ENCODE measurements at places on chromosomes 3 and 15.
A peak's percentile ranks its signal among the peaks of the same experiment; 100 is the strongest.

DNA sequence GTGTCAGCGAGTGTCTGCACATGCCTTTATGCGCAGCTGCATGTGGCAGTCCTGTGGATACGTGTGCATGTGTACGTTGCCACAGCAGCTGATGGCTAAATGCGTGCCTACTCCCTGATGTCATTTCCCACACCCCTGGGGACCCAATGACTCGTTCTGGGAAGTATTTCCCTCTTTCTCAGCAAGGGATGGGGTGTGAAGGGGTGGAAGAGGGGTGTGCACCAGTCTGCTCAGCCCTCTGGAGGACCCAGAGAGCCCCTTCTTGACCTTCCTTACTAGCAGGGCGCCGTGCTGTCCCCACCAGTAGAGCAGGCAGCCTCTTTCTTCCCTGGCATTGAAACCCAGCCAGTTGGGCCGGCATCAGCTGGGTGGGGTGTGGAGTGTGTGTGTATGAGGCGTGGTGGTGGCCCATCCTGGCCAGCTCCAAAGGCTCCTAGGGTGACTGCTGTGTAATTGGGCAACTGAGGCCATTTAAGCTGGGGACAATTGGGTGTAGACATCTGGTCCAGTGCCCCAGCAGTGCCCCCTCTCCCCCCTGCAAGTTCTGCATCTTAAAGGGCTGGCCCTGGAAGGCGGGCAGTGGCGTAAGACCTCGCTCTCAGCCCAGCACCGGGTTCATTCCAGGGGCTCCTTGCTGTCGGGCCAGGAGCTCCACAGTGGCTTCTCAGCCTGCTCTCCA lies 19.2 kb downstream of the SNX33 start:
- DNase-seq = peak; percentile 99

- DNase-seq = peak; percentile 99
Observed at GRCh38 chr3:134427400-134428111, 53.3 kb upstream of the AMOTL2 start.

DNA sequence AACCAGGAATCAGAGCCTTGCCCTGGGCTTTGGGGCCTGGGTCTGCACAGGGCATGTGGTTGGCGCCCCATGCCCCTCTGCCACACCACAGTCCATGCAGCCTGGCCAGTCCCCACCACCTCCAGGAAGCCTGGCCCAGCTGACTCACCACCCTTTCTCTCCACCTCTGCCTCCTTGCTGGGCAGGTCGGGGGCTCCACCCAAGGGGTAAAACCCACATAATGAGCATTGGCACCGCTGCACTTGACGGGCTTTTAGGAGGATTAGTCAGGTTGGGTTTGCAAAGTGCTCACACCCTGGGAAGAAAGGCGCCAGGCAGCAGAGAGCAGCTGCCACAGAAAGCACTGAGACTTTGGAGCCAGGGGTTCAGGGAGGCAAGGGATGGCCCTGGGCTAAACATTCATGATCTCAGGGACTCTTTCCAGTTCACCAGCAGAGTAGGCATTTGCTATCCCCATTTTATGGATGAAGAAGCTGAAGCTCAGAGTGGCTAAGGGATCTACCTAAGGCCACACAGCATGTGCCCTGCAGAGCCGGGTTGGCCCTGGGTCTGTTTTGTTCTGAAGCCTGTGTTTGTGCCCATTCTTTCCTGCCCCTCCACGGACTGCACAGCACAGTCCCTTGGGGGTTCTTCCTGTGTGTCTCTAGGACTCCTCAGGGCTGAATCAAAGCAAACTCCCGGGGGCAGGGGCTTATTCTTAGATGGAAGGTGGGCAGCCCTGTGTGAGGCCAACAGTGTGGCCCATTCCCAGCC lies 113.4 kb downstream of the ETFA start:
- DNase-seq = no peak

DNA sequence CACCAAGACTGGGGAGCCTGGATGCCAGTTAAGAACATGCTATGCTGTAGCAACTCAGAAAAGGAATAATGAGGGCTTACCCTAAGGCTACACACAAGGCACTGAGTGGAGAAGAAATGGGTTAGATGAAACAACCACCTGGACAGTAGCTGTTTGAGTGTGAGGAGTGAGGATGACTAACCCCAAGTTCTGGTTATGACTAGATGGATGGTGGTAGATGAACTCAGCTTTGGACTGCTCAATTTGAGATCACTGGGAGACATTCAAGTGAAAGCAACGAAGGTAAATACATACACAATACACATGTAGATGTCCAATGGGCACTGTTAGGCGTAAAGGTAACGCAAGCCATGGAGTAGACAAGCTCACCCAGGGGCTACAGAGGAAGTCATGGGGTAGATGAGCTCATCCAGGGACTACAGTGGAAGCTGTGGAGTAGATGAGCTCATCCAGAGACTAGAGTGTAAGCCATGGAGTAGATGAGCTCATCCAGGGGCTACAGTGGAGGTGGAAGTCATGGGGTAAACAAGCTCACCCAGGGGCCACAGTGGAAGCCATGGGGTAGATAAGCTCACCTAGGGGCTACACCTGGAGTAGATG lies 98.3 kb downstream of the ANO10 start:
- no peak for DNase-seq

GRCh38 chr15:77808075-77808474 lies 175.4 kb upstream of the LINGO1 start:
- no peak for DNase-seq

DNA sequence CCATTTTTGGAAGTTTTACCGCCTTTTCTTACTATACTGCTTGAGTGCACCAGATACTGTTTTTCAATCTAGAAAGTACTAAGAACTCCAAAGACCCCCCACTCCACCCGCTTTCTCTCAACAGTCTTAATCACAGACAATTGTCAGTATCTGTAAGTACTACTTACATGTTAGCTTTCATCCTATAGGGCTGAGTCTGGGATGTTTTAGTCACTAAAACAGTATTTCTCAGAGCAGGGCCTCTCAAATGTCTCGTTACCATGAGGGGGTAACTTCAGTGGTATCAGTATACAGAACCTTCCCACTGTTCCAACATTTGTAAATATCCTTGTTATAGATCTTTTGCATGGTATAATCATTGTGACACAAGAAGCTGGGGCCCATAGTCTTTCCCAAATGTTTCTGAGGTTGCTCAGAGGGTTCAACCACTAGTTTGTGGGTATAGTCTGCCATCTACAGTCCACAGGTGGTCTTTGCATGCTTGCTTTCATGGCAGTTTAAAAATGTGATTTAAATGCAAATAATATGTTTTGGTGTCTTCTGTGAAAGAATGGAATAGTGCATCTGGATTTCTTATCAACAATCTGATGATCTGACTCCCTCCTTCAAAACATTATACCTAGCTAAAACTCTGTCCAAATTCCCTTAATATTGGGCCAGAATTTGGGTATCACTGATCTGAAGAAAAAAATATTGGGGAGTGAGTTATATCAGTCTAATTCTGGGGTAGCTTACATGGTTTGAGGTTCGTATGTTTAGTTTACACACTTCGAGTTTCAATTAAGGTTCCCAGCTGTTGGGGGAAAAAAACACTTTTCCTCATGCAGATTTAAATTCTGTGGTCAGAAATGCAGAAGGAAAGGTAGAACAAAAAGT lies 18.0 kb upstream of the DNAJC13 start:
- DNase-seq = peak; percentile 7

GRCh38 chr15:95594496-95594895 lies 736.0 kb upstream of the NR2F2 start:
- DNase-seq = no peak

DNA sequence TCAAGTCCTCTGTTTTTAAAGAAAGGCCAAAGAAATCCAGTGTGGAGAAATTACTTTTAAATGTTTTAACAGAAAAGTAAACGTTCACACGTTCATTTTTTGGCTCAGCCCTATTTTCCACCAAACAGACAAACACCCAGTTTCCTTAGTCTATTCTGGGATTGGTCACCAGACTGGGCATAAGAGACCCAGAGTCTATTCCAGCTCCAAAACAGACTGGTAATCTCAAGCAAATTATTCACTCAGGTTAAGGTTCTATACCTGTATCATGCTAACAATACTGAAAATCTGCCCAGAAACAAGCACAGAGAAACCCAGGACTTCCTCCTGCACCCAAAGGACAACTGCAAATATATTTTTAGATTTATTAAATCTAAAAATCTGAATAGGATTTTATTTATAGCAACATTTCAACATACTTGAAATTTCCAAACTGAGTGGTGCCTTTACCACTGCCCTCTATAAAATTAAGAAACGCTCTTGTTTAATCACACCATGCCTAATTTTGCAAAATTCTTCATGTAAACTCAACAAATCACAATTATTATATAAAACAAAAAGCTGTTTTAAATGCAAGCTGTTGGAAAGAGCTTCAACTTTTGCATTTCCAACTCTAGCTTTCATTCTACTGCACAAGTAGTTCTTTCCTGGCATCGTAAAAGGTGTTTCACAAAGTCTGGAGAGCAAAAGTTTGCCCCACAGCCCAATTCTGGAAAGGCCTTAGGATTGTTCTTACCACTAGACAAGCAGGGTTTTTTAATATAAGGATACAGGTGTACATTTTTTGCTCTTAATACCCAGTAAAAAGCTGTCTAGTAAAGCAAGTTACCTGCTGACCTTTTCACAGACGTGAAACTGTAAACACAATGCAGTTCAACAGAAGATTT lies 18.7 kb downstream of the ZNF148 start:
- no peak for DNase-seq

DNA sequence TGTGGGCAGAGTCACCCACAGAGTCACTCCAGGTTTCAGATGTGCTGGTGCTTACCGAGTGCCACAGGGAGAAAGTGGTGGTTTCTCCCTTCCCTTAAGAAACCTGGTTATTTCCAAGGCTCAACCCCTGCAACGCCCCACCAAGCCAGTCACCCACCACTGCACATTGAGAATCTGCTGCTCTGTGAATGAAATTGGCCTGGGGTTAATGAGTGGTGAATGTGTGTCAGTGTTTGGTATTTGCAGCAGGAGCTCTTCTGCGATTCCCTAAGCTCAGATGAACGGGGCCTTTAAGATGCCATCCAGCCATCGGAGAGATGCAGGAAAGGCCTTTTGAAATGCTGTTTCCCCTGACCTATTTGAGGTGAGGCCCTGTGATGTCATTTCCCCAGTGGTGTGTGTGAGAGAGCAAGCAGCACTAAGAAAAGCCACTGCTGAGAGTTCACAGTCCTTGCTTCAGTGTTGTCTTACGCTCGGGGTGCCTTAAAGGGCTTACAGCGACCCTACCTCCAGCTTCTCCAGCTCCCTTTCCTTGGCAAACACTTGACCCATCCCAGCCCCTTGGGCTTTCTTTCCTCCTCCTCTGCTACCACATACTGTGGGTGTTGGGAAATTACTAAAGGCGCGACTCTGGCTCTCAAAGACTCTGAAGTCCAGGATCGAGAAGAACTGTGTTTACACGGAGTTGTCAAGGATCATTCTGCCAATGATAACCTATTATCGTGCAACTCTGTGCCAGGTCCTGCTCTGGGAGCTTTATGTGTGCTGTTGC lies 68.9 kb downstream of the SMAD3 start:
- DNase-seq = no peak

- peak; percentile 10 for DNase-seq
Observed at GRCh38 chr3:14525685-14526631, 14.2 kb downstream of the GRIP2 start.

DNA sequence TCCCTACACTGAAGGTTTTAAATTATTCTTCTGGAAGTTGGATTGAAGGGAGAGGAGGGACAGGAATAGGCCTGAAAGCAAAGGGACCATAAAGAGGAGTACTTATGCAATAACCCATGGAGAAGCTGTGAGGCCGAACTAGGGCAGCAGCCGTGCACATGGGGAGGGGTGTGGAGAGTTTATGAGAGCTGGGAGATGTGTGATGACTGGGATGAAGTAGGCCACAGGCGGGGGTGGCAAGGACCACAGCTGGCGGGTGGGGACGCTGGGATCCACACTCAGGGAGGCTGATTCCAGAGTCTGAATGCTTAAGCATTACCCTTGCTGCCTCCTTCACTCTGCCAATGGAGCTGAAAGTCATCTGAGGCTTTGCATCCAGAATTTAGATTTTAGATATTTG lies 123.8 kb downstream of the ARNT2 start:
- no peak for DNase-seq

DNA sequence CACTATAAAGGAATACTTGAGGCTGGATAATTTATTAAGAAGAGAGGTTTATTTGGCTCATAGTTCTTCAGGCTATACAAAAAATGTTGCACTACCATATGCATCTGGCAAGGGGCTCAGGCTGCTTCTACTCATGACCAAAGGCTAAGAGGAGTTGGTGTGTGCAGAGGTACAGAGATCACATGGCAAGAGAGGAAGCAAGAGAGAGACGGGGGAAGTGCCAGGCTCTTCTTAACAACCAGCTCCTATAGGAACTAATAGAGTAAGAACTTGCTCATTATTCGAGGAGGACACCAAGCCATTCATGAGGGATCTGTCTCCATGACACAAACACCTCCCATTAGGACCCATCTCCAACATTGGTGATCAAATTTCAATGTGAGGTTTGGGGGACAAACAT lies 6.0 kb upstream of the FNDC3B start:
- DNase-seq = no peak

GRCh38 chr3:192130534-192131132 lies 596.7 kb downstream of the FGF12 start:
- DNase-seq = no peak

DNA sequence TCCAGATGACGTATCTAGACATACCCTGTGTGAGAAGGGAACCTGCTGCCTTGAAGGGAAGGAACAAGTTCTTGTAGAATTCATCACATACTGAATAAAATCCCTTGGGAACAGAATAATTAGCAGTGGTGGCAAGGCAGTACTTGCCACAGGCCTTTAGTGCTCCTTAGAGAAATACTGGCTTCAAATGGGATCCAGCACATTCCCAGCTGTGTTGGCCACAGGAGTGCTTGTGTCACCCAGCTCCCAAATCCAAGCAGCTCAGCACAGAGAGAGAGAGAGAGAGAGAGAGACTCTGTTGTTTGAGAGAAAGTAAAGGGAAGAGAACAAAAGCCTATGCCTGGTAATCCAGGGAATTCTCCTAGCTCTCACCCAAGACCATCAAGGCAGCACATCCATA lies 969.0 kb upstream of the ALCAM start:
- DNase-seq = no peak

DNA sequence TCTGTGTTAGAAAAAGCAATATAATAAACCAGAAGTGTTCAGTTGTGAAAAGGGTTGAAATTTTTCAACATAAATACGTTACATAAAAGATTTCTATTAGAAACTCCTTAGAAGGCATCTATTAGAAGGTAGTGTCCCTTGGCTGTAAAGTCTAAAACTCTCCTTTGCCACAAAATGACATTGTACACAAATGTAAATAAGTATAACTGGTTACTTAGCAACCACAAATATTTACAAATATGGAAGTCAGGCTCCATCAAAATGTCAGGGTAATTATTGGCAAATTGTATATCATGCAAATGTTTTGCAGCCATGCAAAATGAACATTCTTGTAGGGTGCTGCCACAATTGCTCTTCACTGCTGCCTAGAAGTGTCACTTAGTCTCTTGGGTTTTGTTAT lies 419.1 kb upstream of the CDIN1 start:
- no peak for DNase-seq
